Osteoblast (primary cell): ENCODE measurements at places on chromosomes 2 and 18. TPM values are rescaled to one million over a fixed set of nuclear protein-coding genes. Genes with fewer than 3 reads are reported as not detected.

DNA sequence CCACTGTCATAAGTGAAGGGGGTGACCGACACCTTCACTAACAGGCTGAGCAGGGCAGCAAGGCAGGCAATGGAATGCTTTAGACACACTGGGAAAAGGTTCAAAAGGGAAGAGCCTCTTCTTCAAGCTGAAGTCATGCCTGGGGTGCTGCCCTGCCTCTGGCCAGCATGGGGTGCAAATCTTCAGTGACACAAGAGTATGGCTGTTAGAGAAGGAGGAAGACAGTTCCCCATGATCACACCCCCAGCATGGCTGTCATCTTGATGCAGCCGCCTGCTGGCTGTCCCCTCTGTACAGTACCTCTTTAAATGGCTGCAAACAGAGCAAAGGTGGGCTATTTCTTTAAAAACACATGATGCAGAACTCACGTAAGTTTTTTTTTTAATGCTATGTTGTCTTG lies 71.9 kb downstream of the INPP4A start:
- no peak for DNase-seq

GRCh38 chr2:36770542-36771287 lies 74.2 kb downstream of the VIT start:
- peak; percentile 87 for DNase-seq

GRCh38 chr2:5394223-5394622 lies 298.0 kb upstream of the SOX11 start:
- no peak for DNase-seq

- no peak for DNase-seq
Measured at GRCh38 chr2:85921659-85922058, 32.9 kb upstream of the ST3GAL5 start.

C2orf72 gene
- not detected in 2 replicates for total RNA-seq

NAPG gene
- 43.9 and 47.4 TPM in 2 replicates for total RNA-seq
